AG09309 (cell line): ENCODE measurements at places on chromosomes 2 and 18.

- DNase-seq: no peak
These were observed 153.4 kb downstream of the CAPN13 start for GRCh38 chr2:30653847-30654246.

- no peak for DNase-seq
These were observed 488.2 kb upstream of the SPHKAP start for GRCh38 chr2:228669690-228670089.

DNA sequence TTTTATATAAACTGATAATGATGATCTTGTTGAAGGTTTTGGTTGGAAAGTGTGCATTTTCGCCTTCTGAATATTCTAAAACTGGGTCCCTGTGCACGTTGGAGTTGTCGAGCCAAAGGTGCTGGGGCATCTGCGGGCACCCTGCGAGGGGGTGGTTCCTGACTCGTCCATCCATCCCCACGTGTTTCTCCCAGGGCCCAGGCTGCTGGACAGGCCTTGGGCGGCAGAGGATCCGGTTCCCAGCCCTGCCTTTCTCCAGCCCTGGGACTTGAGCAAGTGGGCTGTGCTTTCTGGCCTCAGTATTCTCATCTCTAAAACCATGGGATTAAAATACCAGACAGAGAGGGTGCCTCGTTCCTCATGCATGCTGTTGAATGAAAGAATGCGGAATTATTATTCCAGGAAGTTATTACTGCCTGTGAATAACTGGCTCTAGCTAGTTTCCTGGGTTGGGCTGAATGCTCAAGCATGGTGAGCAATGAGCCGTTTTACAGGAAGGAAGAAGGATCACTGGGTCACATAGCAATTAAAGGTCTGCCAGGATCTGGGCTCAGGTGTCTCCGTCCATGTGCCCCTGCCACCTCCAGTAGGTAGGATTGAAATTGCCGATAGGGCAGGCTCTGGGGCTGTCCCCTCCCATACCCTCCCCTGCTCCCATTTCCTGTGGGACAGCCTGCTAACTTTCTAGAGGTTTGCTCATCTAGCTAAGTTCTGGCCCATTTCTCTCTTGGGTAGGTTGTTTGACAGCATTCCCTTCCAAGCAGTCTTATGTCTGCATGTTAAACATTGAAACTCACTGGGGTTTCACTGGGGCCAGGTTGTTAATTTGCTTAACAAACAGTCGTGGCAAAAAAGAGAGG, 77.2 kb upstream of the HS6ST1 start:
- no peak for DNase-seq

DNA sequence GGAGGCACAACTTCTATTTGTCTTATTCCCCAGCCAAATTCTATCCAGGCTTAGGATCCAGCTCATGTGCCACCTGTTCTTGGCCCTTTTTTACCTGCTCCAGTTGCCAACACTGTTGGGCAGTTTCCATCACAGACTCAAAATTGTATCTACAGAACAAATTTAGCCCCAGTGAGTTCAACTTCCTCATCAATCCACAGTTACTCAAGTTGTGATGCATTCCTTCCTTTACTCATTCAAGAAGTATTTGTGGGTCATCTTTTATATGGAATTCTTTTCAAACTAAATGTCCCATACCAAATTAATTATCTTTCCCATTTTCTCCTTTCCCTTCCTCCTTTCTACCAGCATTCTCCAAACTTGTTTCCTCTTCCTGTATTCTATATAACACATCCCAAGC, 12.7 kb upstream of the DDX18 start:
- peak; percentile 31 for DNase-seq

GRCh38 chr18:52582516-52582915, 242.5 kb downstream of the DCC start:
- DNase-seq: no peak

DNA sequence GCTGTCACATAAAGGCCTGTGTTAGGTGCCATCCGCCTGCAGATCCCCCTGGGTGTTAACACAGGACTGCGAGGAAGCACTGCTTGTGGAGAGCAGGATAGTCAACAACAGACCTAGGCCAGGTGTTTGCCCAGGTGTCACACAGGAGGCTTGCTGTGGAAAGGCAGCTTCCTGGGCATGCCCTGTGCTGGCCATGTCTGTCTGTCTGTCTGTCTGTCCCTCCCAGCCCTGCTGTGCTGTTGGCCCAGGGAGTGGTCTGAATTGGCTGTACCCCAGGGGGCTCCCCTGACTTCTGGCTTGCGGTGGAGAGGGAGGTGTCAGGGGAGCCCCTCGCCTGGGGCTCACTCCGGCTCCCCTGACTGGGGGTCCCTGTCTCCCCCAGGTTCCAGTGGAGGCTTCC, 53.2 kb downstream of the SH3BP4 start:
- no peak for DNase-seq

DNA sequence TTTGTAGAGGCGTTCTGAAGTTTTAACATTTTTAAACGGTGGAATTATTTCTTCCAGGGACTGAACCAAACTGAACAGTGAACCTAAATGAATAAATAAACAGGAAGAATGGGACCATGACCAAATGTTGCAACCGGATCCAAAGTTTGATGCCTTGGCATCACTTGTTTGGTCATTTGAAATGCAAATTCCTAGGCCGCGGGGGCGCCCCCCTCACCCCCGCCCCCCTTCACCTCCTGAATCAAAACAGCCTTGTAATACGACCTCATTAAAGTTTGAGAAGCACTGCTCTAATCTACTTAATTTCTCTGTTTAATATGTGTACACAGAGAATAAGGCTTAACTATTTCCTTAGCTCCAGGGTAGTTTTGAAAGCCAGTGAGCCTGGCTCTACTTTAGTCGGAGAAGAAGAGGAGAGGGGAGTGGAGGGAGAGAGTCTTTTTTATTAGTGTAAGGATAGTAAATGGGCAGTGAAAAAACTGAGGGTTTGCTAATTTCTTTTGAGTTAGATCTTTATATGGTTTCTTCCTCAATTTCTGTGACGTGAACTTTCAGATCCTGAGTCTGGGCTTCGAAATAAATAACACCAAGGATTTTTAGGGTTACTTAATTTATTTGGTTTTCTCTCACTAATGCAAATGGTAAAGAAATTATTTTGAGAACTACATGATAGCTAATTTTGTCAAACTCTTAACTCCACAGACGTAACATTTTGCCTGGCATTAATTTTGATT, 5.7 kb downstream of the C2orf80 start:
- no peak for DNase-seq

DNA sequence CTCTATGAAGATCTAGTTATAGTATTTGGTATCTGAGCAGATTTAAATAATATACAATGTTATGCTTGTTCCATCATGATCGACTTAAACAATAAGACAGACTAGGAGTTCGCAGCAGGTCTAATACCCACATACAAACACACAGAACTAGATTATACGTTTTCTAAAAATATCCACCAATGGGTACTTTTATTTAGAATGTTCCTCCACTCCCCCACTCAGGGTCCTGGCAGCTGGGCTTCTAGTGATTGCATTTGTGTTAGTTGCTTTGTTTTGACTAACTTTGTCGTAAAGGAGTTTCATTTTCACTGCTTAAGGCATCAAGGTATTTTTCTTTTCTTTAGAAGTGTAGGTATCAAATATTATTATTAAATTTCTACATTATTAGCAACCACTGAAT, 91.4 kb downstream of the RPRM start:
- no peak for DNase-seq

DNA sequence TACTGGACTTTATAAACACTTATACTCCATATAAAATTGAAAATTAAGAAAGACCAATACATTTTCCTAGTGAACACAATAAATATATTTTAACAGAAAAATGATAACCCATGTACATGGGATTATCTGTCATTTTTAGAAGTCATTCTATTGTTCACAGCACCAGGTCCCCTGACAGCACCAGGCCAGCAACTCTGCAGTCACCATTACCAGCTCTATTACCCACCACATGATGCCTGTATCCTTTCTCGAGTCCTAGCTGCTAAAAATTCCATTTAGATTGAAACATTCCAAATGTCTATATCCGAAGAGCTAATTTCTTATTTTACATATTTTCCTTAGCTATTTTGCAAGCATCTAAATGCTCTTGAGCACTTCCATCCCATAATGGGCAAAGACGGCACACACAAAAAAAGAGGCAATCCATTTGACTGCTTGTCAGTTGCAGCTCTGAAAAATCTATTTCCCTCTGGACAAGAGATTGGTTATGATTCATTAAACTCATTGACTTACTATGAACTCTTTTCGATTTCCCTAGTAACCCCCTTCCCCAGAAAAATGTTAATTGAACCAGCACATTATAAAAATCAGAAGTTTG, 336.9 kb downstream of the RIT2 start:
- no peak for DNase-seq

DNA sequence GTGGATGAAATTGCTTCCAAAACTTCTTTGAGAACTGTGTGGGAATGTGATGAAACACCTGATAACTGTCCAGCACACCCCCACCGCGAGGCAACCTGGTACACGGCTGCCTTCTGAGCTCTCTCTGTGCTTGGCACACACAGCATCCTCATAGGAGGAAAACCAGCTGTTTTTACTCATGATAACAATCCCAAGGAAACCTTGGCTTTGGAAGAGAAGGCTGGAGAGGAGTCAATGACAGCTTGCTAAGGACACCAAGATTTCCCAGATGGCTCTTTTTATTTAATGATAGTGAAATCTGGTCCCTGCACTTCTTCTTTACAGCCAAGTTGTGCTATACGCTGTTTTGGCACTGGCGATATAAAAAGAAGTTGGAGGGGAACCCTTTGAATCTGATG, 232.5 kb upstream of the FN1 start:
- DNase-seq: no peak

GRCh38 chr2:29239209-29239960, 124.2 kb downstream of the CLIP4 start:
- no peak for DNase-seq

DNA sequence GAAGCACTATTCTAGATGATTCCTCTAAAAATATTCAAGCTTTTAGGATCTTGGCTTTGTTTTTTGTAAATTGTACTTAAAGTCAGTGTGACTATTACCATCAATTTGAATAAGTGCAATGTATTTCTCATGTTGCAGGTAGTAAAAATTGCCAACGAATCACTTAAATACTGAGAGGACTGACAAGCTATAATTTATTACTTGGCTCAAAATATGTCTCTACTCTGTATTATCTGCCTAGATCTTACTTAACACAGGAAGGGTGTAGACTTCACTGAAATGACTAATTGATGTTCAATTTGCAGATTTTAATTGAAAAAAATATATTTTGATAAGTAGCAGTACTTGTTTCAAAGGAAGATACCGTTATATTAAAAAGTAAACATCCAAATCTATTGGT, 202.3 kb downstream of the SLC8A1 start:
- no peak for DNase-seq

- no peak for DNase-seq
These were observed 465.1 kb downstream of the GALR1 start for GRCh38 chr18:77714716-77715115.

GRCh38 chr2:115162494-115163293, 720.3 kb downstream of the DPP10 start:
- DNase-seq: no peak

DNA sequence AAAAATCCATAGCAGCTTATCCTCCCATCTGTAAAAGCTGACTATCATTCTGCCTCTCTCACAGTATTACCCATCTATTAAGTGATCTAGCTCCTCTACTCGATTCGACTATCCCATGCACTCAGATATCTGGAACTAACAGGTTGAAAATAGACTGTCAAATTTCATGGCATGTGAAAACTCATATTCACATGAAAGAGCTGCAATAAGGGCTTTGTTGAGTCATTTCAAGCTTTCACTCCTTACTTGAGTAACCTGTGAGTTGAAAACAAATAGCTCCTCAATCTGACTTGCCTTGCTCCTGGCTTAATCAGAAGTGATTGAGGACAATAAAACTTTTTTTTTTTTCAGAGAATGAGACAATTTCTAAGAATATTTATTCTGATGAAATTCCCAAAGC, 192.4 kb upstream of the ERBB4 start:
- no peak for DNase-seq

- no peak for DNase-seq
These were observed 325.9 kb downstream of the SLC8A1 start for GRCh38 chr2:40126006-40126405.

- no peak for DNase-seq
These were observed 543 bp upstream of the STARD7 start for GRCh38 chr2:96209011-96209728.

- peak; percentile 41 for DNase-seq
These were observed at the start of gene PTPN18 for GRCh38 chr2:130355578-130356431. TSS of gene PTPN18 (plus strand) at chr2:130356056. CDS start at chr2:130356108, 52 bp downstream.

DNA sequence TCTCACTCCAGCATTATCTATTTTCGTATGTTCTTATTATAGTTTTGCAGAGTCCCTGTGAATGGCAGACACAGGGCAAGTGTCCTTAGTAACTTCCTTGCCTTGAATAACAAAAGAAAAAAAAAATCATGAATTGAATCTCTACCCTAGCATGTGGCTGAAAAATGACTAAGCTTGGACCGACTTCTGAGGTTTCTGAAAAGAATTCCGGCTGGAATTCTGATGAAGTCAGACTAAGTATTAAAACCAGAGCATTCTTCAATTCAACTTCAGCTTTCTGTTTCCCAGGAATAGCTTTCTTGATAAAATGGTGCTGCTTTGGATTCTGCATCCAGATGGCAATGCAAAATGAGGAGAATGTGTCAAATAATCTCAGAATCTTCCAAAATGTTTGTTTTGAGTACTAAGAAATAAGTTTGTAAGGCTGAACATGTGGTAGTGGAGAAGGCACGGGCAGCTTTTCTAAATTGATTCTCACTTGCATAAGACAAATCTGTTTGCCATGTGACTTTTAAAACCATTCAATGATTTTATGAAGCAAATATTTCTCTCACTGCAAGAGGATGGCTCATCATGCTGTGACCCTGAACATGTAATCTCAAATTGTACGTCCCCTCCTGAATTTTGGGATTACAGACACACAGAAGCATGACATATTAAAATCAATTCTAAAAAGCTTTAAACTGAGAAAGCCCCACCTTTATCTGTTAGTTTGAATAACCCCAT, 1462.8 kb upstream of the LRRTM1 start:
- DNase-seq: no peak

GRCh38 chr2:207458582-207458981, 71.2 kb upstream of the CREB1 start:
- no peak for DNase-seq

DNA sequence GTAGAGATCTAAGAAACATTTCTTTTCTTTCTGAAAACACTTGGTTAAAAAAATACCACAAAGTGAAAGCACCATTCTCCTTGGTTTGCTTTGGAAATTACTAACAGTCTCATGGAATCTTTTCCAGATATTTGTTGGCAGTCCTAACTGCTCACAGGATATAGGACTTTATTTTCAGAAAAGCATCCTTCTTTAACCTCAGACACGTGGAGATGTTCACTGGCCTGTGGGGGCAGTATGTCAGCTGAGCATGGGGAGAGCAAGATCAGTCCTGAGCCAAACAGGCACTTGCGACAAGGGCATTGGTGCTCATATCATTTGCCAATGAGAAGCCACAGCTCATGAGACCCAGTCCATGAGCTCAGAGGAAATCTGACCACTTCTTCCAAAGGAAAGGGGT, 371.9 kb downstream of the NBAS start:
- no peak for DNase-seq
